ENCODE measurements at places on chromosomes 11 and 22.

DNA sequence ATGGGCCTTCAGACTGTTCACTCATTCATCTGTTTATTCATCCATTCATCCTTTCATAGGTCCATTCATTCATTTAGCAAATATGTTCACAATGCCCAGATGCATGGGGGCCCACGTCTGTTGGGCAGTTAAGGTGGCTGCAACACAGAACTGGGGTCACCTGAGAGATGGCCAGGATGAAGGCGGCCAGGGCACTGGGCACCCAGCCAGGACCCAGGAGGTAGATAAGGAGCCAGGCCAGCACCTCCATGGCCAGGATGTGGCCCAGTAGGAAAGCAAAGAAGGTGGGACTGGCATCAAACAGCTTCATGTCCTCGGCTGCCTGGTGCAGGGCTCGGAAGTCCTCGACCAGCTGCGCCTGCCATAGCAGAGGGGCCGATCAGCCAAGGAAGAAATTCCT, 12.2 kb downstream of the FADS3 start:
- DNase-seq, result no peak

DNA sequence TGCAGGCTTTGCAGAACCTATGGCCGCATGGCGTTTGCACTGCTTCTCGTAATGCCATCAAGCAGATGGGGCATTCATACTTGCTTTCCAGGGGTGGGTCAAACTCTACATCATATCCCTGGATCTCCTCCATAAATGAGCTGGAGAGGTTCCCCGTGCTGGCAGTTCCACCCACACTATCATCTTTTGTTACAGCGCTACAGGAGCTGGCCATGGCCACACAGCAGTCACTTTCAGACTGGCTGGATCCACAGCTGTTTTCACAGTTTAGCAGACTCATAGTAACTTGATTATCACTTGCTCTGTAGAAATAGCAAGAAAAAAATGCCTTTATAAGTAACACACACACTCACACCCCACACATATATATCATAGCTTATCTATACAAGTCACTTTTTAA, 8.8 kb downstream of the TRAF6 start:
- DNase-seq, result no peak

GRCh38 chr11:83918476-83918875, 632.3 kb upstream of the CCDC90B start:
- DNase-seq, result no peak

DNA sequence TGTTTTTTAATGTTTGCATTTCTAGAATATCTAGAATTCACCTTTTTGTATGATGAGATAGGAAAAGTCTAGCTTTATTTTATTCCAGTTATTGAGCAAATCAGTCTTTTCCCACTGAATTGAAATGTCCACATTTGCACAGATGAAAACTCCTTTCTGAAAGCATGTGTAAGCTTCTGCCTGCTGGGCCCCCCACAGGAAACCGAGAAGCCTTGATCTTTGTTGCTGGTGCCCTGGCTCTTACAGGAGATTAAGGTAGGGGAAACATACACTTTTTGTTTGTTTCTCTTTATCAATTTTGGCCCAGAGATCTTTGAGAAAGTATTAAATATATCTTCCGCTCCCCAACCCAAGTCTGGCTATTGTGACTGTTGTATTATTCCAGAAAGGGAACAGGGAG, 87.2 kb upstream of the GNAZ start:
- DNase-seq, result no peak

DNA sequence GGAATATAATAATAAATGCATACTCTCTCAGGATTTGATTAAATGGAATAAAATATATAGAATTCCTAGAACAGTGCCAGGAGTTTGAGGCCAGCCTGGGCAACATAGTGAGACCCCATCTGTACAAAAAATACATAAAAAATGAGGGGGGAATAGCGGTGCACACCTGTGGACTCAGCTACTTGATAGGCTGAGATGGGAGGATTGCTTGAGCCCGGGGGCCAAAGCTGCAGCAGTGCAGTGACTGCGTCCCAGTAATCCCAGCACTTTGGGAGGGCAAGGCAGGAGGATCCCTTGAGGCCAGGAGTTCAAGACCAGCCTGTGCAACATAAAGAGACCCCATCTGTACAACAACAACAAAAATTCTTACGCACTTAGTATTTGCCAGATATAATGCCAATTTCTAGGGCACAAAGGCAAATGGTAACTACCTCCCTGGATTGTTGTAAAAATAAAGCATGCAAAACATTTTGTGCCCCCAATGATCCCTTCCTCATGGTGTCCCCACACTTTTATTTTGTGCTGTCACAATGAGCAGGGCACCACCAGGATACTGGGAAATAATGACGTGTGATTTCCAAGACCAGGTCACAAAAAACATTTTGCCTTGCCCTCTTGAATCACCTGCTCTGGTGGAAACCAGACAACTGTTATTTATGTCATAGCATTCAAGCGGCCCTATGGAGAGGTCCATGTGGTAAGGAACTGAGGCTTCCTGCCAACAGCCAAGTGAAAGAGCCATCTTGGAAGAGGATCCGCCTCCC, 18.3 kb upstream of the ZNF280A start:
- no peak for DNase-seq

DNA sequence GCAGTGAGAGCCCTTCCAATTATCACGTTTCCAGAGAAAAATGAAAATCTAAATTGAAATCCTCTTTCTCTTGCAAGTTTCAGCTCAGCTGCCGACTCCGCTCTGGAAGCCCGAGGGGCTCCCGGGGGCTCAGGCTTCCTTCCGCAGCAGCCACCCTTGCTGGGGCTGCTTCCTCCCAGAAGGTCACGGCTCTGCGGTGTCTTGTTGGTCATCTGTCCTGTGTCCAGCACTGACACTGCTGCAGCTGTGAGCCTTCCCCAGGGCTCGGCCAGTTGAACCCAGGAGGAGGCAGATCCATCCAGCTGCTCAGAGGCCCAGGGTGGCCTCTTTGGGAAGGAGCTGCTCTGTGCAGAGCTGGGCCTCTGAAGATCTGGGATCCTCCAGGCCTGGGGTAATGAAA, 1337.2 kb downstream of the TBC1D22A start:
- no peak for DNase-seq

- DNase-seq, result no peak
These were observed 696 bp upstream of the MICAL2 start for GRCh38 chr11:12109591-12110196.

GRCh38 chr11:107545101-107545514, 20.4 kb downstream of the ALKBH8 start:
- no peak for DNase-seq

DNA sequence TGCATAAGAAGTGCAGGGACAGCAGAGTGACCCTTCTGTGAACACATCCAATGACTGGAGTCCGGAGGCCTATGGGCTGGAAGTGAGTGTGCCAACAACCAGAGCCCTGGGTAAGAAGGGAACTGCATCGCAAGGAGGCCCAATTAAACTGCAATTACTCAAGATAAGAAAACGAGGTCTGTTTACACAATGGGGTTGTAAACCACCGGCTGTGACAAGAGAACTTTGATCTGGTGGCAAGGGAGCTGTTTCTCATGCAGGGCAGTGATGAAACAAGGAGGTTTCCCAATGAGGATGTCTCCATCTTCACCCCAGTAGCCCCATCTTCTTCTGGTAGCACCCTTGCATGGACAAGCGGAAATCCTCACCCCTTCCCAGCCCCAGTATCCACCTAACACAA, 21.5 kb downstream of the ETS1 start:
- DNase-seq, result no peak

- DNase-seq, result no peak
These were observed 5.8 kb downstream of the USP35 start for GRCh38 chr11:78194490-78194889.

DNA sequence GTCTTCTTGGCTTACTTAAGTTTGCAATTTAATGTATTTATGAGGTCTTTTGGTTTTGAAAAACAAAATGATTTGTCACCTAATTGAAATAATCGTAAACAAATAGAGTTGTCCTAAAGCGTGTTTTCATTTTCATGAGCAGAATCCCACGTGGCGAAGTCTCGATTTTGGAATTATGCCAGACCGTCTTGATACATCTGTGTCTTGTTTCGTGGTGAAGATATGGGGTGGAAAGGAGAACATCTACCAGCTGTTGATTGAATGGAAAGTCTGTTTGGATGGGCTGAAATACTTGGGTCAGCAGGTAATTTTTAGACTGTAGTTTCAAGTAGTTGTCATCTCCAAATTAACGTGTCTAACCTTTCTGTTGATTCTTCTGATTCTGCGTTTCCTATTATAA, 64.7 kb downstream of the UVRAG start:
- no peak for DNase-seq

- DNase-seq, result no peak
These were observed 961.6 kb downstream of the TBC1D22A start for GRCh38 chr22:47724030-47724429.

GRCh38 chr11:3378426-3379423, at the start of gene ZNF195:
Gene ZNF195, minus strand, starts transcription at chr11:3379146. Its CDS starts 106 bp downstream, at chr11:3379040.
- peak; percentile 98 for DNase-seq

DNA sequence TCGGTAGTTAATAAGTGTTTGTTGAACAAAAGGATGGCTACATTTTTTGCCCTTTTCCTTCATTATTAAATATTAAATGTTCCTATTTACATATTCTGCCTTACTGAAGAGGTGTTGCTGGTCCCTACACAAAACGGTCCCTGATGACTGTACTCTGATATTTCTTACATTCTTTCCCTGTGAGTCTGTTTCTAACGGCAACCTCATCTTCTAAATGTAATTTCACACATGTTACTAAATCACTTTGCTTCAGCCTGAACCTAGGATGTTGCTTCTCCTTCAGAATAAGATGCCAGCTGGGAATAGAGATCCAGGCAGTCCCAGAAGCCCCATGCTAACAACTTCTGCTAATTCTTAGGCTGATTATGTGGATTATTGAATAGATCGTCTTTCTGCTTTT, 50.3 kb downstream of the SPON1 start:
- no peak for DNase-seq

GRCh38 chr11:87754685-87755084, 420.6 kb downstream of the RAB38 start:
- DNase-seq, result no peak

- no peak for DNase-seq
These were observed 110.9 kb upstream of the MPPED2 start for GRCh38 chr11:30697032-30697431.
